ENCODE measurements at places on chromosomes 4 and X. TPM values are rescaled to one million over a fixed set of nuclear protein-coding genes. Genes with fewer than 3 reads are reported as not detected.

The ABCG2 gene
- 7.0 TPM for total RNA-seq

The MTNR1A gene
- not detected for total RNA-seq

The ARHGAP36 gene
- total RNA-seq: under 0.01 TPM

The PPP2R2C gene
- total RNA-seq: under 0.01 TPM

The GAB1 gene
- total RNA-seq: 41.1 TPM

The MAML3 gene
- total RNA-seq: 19.3 TPM

The KCNE5 gene
- 0.36 TPM for total RNA-seq

The PHOX2B gene
- total RNA-seq: not detected

The BMX gene
- 157 TPM for total RNA-seq

The EREG gene
- not detected for total RNA-seq

The HSPA4L gene
- total RNA-seq: 29.3 TPM

The SERTM2 gene
- total RNA-seq: not detected

The RPL34 gene
- 686 TPM for total RNA-seq

The TMSB15B gene
- 7.4 TPM for total RNA-seq

The NEIL3 gene
- 14.1 TPM for total RNA-seq

The GLOD5 gene
- total RNA-seq: not detected

Measured in thoracic aorta endothelial cell (primary cell).